NCI-H2107 (cell line): ENCODE measurements at places on chromosomes 2 and 18.

- no peak for DNase-seq
These were observed 669.5 kb upstream of the REG3G start for GRCh38 chr2:78355967-78356366.

GRCh38 chr2:11990576-11990975 lies 244.1 kb downstream of the LPIN1 start:
- DNase-seq, result no peak

DNA sequence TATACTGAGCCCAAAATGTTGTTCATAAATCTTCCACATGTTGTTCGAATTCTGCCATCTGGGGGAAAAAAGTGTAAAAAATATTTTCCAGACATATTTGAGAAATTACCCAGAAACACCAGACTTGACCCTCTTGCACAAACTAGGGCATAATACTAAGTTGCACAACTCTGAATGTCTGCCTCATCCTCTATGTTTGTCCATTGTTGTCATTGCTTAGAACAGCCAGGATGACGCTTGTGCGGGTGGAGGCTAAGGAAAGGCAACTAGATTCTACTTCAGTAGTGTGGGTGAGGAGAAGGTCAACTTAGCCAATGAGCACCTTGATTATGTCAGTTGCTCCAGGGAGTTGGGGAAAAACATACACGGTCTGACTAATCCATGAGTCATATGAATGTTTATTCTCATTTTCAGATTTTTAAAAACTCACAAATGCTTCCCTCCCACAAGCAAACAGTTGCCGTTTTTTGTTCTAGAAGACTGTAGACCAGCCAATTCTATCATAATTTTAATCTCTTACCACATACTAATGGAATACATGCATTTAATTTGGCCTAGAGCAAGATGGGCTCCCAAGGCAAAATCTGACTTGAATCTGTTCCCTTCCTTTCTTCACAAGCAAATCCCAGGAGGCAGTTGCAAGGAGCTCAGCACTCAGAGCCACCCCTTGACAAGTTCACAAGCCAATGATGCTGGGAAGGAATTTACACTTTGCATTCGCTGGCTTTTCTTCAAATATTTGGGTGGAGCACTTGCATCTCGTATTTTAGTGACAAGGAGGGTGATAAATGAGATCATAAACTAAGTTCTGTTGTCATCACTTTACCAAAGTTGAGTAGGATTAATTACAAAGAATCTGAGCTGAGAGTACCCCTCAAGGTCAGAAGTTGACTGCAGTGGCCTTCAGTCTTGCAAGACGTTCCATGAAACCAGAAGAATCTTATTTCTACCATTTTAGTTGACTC lies 163.2 kb upstream of the TWIST2 start:
- no peak for DNase-seq

- DNase-seq, result no peak
These were observed 518 bp upstream of the NFU1 start for GRCh38 chr2:69437751-69438154.

DNA sequence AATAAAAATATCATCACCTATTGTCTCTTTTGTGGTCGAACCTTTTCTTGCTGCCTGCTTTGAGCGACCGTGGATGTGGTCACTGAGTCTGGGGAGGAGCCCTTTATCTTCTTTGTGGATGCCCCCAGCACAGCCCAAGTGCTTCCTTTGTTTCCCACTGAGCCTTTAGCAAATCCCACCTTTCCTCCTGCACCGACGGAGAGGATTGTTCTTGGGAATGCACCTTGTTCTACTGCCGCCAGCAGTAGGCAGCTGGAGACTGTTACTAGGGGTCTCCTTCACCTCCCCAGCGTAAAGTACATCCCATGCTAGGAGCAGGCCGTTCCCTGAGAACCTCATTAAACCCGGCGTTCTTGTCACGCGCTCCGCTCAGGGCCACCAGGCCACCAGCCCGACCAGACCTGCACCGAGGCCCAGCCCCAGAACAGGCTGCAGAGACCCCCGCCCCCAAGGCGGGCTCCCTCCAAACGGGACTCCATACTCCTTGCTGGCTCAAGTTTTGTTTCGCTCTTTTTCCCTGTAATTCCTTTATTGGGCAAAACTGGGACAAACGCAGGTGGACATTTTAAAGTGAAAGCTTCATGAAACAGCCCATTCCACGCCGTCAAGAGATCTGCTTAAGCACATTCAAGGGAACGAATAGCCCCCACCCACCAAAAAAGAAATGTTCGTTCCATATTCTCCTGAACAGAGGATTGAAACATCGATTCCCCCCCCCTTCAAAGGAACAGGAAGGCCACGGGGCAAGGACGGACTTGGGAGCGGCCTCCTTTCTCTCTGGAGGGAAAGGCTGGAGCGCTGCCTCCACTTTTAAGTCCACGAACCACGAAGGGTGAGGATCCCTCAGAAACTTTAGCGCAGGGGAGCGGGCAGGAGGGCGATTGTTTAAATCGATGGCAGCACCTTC lies 1.1 kb upstream of the MAT2A start:
- DNase-seq, result no peak

- DNase-seq, result no peak
These were observed 348.6 kb upstream of the ID2 start for GRCh38 chr2:8333177-8333831.

DNA sequence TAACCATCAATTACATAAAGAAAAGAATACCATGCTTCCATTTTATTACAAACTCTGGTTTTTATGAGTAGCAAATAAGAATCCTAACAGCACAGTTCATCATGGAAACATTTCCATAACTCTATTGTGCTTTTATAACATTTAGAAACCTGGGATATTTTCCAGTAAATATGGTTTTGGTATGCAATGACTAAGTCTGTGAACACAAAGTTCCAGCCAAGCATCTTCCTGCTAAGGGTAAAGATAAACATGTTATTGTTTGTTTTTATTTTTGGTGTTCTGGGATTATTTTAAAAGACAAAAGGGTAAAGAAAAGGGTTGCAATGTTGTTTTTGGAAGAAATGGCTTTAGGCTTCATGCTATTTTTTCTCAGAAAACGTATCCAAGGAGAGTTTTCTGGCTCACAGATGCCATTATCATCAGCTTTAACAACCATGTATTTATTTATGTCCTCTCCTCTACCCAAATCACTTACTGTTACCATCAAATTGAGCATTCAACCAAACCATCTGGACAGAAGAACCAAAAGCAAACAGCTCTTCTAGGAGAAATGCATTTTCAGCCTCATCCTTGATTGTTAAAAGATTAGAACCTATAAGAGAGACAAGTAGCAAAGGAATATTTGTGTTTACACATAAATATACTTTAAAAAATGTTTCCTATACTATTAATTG lies 116.0 kb downstream of the PLA2R1 start:
- DNase-seq, result no peak

- DNase-seq, result no peak
These were observed 24.4 kb downstream of the GRHL1 start for GRCh38 chr2:9975805-9976447.

DNA sequence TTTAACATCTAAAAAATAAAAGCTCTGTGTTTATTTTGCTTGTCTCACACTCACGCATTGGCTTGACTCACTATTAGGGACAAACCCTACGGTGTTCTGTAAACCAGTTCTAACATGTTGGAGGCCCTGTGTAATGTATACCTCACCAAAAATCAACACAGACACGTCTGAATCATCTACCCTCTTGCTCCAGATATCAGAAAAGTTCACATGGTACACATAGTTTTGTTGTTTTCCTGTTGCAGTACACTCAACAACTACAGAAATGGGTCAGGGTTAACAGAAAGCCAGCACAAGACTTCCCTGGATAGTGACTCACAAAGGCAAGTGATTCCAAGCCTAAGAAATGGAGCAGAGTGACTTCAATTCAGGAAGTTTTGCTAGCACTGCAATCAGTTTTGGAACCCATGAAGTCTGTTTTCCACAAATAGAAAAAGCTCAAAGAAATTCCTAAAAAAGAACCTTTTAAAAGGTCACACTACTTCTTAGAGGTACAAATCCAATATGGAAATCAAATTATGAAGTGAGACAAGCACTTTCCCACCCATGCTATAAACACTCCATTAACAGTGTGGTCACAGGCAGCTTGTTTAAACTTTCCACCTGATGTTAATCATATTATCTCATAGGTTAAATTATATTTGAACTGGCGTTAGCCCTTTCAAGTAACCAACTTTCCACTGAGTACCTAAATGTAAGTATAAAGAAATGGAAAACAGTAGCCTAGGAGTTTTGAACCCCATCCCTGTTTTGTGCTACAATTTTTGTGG lies 87.4 kb downstream of the GAREM1 start:
- DNase-seq, result no peak

DNA sequence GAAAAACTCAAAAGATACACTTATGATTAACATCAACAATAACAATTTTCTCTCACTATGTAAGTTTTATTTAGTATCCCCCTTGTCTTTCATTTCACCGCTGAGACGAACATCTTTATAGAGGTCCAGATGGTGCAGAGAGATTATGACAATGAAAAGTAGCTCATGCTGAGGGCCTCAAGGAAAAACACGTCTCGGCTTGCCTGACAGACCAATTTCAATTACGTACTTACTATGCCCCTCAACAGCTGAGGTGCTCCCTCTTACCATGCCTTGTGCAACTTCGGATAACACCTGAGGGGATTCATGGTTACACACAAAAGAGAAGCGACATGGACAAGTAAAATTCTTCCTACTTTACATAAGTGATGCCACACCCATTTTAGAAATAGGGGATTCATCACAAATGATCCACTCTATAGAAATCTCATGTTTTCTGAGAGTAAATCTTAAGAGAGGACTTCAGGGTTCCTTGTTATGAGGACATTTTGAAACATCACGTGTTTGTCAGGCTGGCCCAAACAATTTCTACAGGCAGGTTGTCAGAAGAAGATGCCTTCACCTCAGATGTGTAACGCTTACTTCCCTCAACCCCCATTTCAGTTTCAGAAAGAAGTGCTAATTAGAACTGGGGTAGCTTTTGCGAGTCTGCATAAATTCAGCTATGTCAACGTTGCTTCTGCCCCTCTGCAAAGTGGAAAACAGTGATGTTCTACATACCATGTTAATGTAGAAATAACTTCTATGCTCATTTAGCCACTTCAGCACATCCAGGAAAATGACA lies 191.4 kb downstream of the NRXN1 start:
- DNase-seq, result no peak

GRCh38 chr2:180682871-180683270 lies 297.5 kb upstream of the UBE2E3 start:
- no peak for DNase-seq

DNA sequence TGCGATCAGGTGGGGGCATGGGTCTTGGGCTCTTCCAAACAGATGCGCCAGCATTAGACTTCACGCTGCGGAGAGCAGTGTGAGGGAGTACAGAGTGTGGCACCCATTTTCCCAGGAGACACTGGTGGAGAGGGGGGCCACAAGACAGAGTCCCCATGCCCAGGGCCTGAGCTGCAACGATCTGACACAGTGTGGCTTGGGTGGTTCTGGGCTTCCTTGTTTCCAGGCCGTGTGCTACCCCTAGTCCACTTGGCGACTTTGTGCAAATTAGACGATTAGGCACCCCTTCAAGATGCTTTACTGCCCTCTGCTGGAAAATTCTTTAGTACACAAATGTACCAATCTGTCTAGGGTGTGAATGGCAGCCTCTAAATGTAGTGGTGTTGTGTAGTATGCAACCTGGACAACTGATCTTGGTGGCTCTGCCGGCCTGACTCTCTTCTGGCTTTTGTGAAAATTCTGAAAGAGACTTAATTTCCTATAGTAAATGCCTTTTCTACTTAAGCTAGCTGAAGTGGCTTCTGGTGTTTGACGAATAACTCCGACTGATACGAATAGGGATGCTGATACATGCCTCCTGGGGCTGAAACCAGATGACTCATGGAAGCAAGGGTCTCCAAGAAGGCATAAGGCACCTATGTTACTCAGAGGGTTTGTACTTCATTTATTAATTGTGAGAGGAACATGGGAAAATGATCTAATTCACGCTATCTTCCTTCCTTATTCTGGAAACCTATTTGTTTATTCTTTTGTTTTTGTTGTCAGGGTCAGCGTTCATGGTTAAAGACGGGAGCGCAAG lies 92.3 kb upstream of the SMAD2 start:
- peak; percentile 83 for DNase-seq

- no peak for DNase-seq
These were observed 29.2 kb downstream of the AGAP1 start for GRCh38 chr2:235523021-235523420.

- no peak for DNase-seq
These were observed 30.6 kb upstream of the RND3 start for GRCh38 chr2:150517951-150518680.

- no peak for DNase-seq
These were observed 8.3 kb downstream of the NEU4 start for GRCh38 chr2:241817126-241817820.

DNA sequence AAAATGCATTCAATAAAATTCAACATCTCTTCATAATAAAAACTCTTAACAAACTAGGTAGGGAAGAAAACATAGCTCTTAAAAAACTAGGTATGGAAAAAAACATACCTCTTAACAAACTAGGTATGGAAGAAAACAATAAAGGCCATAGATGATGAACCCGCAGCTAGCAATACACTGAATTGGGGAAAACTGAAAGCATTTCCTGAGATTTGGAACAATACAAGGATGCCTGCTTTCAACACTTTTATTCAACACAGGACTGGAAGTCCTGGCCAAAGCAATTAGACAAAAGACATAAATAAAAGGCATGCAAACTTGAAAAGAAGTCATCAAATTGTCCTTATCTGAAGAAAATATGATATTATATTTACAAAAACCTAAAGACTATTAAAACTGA lies 67.8 kb downstream of the NCKAP1 start:
- DNase-seq, result no peak

- DNase-seq, result no peak
These were observed 988 bp upstream of the KANSL1L start for GRCh38 chr2:210172219-210172575.

- no peak for DNase-seq
These were observed 89.4 kb upstream of the TACR1 start for GRCh38 chr2:75288760-75289159.

DNA sequence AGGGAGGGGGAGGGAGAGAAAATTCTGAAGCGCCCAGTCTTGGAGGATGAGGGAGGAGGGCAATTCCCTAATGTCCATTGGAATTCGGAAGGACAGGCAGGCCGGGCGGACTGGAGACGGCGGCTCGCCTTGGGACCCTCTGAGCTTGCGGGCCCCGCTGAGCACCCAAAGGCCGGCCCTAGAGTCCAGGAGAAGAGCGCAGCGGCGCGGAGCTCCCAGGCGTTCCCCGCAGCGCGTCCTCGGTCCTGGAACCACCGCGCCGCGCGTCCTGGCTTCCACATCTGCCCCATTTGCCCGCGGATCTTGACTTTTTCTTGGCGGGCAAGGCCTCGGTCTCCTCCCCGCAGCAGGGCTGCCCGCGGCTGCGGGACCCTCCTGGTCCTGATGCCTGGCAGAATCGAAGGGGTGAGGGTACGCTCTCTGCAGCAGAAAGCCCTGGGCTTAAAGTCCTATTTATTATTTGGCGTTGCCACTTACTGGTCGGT lies 675 bp upstream of the MLPH start:
- no peak for DNase-seq

DNA sequence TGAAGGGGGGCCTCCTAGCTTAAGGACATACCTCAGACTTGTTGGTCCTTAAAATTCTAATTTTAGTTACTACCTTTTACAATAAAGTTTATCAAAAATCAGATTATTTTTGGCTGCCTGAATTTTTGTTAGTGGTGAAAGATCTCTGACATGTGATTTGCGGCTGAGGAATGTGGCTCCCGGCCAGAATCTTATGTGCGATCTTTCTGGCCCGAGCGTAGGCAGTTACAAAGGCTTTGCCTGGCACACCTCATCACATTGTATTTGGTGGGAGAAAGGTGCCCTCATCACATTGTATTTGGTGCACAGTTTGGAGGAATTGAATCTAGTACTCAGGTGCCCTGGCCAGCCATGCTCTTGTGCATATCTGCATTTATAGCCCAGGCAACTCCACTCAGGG lies 289.1 kb downstream of the GULP1 start:
- no peak for DNase-seq
